ENCODE measurements at places on chromosomes 5 and 9.

DNA sequence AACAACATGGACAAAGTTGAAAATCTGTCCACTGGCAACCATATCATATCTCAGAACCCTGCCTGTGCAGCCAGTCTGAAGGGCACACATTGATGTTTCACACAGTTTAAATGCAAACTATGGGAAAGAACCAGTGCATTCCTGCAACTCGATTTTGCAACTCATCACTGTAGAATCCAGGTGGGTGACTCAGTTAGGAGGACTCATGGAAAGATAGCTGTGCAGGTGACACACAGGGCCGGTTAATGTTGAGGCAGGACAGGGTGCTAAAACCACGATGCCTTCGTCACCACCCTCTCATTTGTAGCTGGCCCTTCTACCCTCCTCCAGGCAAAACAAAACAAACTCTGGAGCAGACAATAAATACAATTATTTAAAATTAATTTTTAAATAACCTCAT is 62.8 kb downstream of the TLE1 start:
- H3K4me1 ChIP-seq: peaks cover 10% of the 10 kb centered on the region
- H3K36me3 ChIP-seq: no peaks in the 10 kb centered on the region
- H3K27me3 ChIP-seq: no peaks in the 10 kb centered on the region
- H3K4me3 ChIP-seq: no peak overlapping the region

DNA sequence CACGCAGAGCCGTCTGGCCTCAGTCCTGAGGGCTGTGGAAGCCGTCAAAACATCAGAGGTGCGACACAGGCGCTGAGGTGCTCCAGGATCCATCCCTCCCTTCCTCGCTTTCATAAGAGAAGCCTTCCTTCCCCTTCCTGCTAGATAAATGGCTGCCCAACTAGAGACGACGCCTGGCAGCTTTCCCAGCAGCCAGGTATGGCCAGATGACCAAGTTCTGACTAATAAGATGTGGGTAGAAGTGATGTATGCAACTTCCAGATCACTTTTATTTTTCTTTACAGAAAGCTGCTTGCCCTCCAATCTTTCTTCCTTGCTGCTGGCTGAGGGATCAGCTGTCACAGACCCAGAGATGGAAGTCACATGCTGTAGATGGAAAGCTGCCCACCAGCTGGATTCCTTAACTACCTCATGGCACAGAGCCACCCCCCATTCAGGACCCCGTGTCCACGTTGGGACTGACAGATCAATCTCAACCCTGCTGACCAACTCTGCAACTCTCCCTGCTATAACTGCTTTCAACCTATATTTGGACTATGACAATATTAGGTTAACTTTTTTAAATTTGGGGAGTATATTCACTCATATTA is 8.8 kb downstream of the MAPK9 start:
- H3K4me1 ChIP-seq: peaks cover 5% of the 10 kb centered on the region
- no peak overlapping the region for H3K4me3 ChIP-seq
- H3K27ac ChIP-seq: no peak overlapping the region
- no peaks in the 10 kb centered on the region for H3K36me3 ChIP-seq
- peak; percentile 51 for DNase-seq

GRCh38 chr5:154390096-154390495 is 55.7 kb upstream of the SAP30L start:
- peak overlapping the region; percentile 84 for H3K27ac ChIP-seq
- H3K36me3 ChIP-seq: peaks cover 24% of the 10 kb centered on the region
- no peak overlapping the region for H3K4me3 ChIP-seq
- H3K4me1 ChIP-seq: peaks cover 19% of the 10 kb centered on the region
- DNase-seq: peak; percentile 79

DNA sequence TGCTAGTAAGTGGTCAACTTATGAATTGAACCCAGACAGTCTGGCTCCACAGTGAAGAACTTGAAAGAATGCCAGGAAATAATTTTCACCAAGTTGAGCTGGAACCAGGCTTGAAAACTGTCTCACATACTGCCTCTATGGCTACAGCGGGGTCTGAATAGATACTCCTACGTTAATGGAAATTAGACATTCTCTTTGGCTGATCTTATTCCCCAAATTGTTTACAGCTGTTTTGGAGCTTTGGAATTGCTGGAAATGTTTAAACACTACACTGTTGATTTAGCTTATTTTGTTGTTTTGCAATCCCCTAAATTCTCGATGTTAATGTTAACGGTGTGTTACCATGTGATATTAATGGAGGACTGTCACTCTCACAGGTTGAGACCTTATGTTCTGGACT is 146.4 kb downstream of the FBXL7 start:
- no peak overlapping the region for H3K4me3 ChIP-seq
- no peaks in the 10 kb centered on the region for H3K27me3 ChIP-seq
- H3K27ac ChIP-seq: no peak overlapping the region
- no peak for DNase-seq
- no peaks in the 10 kb centered on the region for H3K36me3 ChIP-seq

DNA sequence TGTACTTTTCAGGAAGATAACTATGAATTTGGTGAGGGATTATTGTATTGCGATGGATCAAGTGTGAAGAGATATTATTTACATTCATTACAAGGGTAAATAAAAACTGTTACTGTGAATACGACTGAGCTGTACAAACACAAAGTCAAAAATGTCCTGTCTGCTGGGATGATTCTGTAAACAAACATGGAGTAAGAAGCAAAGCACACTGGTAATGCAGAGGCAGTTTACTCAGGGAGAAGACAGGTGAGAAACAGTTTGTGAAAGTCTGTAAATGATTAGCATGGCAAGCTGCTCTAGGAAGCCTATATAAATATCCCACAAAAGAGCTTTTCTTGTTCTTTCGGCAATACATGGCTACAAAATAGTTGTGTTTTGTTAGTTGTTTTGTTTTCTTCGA is 115.4 kb upstream of the GNA14 start:
- no peak overlapping the region for H3K27ac ChIP-seq
- no peaks in the 10 kb centered on the region for H3K4me1 ChIP-seq
- H3K36me3 ChIP-seq: no peaks in the 10 kb centered on the region
- no peak for DNase-seq
- H3K27me3 ChIP-seq: no peaks in the 10 kb centered on the region
- no peak overlapping the region for H3K4me3 ChIP-seq

DNA sequence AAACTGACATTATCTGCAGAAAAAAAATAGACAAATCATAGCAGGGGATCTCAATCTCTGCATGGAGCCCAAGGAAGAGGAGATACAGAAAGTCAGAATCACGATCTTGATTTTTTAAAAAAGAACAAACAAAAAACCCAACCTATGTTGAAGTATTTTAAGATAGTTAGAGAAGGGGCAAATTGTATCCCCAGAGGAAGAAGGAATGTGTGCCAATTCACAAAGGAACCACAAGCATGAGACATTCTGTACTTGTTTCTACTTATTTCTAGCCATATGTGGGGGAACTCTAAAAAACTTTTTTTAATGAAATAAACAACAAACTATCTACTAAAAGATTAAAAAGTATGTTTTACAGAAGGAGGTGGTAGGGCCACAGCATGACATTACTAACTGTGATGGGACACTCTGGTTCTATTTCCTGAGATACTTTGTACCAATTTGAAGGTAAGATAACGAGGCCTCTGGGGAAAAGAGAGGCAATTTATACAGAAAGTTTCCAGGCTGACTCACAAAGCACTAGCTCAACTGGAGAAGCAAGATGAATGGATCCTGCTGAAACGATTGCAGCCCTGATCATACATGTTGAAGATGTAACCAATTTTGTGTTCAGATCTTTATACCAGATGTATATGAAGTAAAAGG is 22.5 kb downstream of the RANBP3L start:
- no peaks in the 10 kb centered on the region for H3K4me1 ChIP-seq
- H3K27me3 ChIP-seq: no peaks in the 10 kb centered on the region
- no peaks in the 10 kb centered on the region for H3K36me3 ChIP-seq
- peak; percentile 35 for DNase-seq
- no peak overlapping the region for H3K4me3 ChIP-seq

Data from astrocyte (in vitro differentiated cells and primary cell).